ENCODE measurements at places on chromosomes 4 and X.

DNA sequence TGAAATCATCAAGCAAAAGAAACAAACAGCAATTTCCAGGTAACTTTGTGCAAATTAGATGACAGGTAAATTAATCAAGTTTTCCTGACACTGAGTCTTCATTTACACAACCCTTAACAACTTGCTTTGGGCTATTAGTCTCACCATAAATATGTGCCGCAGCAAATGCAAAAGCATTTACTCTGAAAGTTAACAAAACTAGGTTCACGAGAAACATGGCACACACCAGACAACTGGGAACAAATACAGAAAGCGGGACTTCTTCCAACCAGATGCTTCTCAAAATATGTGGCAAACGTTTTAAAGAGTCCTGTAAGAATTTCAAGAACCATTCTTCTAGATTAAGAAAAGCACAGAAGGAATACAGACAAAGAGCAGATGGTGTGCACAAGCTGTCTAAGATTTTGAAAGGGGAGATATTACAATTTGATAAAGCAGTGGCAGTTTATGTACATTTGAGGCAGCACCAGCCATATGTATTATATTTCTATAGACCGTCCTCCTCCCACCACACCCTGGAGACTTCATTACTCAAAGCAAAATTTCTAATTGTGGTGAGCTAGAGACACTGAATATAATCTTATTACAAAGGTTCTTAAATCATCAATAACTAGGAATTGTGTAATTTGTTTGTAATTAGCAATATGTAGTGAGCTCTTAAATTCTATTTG, 192.5 kb upstream of the ADAMTS3 start:
- no peak for DNase-seq

- DNase-seq = no peak
Measured at GRCh38 chr4:19522966-19523365, 728.7 kb upstream of the SLIT2 start.

DNA sequence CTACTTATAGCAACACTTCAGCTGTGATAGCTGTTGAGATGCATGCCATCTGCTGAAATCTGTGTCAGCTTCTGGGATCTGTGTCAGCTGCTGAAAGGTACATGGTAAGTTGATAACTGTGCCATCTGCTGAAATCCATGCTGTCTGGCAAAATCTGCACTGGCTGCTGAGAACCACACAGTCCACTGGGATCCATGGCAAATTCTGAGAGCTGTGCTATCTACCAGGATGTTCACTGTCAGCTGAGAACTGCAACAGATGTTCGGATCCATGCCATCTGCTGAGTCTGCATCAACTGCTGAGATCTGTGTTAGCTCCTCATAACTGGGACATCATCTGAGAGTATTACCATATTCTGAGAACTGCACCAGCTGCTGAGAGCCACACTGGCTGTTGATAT, 430.5 kb upstream of the POU3F4 start:
- peak; percentile 17 for DNase-seq

GRCh38 chrX:42973321-42973720, 195.4 kb upstream of the PPP1R2C start:
- no peak for DNase-seq

GRCh38 chrX:103539695-103540094, 20.4 kb upstream of the RAB40A start:
- no peak for DNase-seq

GRCh38 chrX:4851534-4851933, 1138.1 kb upstream of the PRKX start:
- DNase-seq = no peak

- no peak for DNase-seq
Measured at GRCh38 chr4:169098969-169099690, 89.1 kb upstream of the CBR4 start.

DNA sequence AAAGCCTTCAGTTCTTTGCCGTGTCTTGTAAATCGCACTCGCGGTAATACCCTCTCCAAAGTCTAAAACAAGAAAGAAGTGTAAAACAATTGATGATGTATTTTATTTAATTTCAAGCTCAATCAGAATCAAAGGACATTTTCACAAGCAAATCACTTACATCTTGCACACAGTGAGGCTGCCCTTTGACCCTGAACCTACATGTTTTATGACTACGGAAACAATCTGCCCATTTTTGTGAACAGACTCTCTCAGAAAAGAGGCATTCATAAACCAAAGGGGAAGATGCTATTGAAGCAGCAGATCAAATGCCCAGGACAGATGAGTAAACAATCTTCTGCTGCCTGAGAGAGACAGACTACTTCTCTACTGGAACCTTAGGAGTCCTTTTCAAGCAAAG, 76.0 kb upstream of the DDX60 start:
- no peak for DNase-seq

Data from posterior cingulate gyrus (tissue), 11 donors.